Spleen (tissue), 13 donors: ENCODE measurements at places on chromosomes 7 and 10.

- DNase-seq: no peak
Measured at GRCh38 chr7:49322476-49322875, 398.1 kb downstream of the CDC14C start.

DNA sequence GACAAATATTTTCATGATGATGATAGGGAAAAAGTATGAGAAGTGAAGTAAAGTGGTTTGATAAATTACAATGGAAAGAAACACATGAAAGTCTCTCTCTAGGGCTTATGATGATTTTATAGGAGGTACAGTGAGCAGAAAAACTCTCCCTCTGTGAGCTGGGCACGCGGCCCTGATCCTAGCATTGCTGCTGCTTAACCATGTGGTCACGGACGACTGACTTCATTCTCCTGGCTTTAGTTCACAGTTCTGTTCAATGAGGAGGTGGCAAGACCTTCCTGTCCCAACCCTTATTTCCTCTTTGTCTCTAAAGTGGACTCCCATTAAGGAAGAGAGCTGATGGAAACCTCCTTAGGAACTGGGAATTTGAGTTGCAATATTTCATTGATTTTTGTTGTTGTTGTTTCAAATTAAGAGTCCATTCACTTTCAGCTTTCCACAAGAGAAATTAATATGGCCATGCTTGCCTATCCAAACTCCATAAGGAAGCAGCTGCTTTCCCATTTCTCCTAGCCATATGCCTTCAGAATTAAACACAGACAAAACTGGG, 8.2 kb upstream of the PON3 start:
- no peak for DNase-seq

DNA sequence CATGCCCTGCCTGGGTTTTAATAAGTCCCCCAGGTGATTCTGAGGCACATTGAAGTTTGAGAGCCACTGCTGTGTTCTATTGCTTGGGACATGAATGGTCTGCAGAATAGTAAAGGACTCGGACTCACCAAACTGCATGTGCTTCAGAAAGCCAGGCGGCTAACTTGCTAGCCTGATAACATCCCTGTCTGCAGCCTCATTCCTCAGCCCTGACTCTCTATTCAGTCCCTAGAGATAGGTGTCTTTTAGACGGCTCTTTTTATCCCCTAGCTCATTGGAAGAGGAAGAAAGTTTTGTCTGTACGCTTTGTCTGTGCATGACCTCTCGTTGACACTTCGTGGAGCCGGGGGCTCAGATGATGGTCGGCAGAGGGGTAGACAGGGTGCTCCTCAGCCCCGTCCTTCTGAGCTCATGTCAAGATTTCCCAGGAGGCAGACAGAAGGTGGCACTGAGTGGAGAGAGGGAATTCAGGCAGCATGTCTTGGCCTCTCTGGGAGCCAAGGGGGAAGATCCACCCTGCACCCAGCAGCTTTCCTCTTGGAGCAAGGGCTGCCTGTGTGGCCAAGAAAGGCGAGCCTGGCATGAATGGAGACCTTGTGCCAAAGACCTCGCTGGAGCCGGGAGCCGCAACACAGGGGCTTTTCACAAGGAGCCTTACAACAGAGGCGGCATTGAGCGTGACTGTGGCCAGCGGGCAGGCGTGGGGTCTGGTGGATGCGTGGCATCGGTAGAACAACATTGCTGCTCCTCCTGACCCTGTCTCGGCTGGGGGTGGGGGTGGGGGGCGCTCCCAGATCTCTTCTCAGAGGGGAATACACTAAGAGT, 51.1 kb upstream of the PODXL start:
- no peak for DNase-seq

DNA sequence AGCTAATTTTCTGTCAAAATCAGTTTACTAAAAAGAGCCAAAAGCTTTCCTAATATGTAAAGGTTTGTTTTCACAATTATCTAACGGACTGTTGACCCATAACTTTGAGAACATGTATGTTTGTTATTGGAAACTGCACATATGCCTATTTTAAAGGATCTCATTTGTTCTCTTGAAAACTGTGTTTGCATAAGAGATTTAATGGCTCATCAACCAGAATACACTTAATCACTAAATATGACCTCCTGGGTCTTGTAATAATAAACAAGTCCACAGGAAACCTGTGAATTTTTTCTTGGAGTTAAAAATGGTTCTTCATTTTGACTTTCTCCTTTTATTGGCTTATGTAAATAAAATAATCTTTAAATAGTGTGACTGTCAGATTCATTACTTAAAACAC, 48.3 kb upstream of the STEAP1B start:
- no peak for DNase-seq

- no peak for DNase-seq
Measured at GRCh38 chr10:71237843-71238623, 25.7 kb downstream of the UNC5B start.

DNA sequence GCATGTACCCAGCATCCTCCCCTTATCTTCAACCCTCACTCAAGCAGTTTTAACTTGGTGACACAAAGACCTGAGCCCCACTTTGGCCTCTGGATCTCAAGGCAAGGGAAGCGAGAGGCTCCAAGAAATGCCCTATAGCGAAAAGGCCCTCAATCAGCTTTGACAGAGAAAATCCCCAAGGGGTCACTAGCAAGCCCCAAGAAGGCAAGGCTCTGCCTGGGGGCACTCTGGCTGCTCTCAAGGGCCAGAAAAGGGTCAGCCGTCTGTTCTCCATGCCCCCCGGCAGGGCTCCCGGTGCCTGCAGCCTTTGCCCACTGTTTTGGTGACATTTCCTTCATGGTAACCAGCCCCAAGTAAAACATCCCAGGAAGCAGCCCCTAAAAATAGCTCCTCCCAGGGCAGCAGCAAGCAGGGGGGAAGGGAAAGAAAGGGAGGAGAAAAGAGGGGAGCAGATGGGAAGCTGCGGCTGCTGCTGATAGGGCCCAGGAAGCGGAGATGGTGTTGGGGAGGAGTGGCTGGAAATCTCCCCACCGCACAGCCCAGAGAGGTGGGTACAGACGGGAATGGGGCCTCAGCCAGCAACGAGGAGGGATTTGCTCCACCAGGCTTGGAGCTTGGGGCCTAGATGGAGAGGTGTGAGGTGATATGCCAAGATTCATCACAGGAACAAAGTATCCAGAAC, 7.1 kb downstream of the CAMK2G start:
- DNase-seq: no peak

DNA sequence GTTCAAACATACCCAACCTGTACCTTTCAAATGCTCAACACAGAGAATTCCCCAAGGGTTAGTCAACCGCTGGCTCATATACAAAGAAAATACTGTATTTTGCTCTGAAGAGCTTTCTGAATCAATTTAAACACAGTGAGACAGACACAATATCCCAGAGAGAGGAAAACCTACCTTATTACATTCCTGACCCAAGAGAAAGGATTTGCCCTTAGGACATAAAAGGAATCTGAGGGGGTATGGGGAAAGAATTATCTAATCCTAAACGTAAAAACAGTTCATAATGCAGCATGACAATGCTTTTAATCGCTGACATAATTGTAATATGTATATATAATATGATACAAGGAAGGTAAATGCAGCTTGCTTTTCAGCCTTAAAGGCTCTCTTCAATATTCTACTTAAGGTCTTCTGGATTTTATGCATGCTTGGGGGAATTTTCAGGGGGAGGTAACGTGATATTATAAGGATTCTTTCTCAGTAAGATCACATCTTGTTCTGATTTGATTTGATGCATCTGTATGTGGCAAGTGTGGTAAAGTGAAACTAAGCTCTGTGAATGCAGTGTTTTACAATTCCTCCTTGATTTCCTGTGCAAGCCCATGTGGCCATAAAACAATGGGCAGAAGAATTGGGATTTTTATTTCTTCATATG, 240.5 kb downstream of the GLI3 start:
- DNase-seq: no peak

DNA sequence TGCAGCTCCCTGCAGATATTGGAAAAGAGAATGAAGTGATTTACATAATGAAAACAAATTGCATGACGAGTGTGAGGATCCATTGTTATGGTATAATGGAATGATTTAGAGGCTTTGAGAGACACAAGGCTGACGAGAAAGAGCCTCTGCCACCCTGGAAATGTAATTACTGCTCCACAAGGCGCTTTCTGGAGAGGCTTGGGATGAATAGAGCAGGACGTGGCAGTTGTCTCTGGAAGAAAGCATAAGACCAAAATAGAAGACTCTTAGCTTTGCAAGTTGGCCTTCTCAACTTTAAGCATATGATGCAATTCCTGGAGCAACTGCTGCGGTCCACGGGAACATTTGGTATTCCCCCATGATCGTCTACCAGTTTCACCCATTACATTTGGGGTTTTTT, 181.9 kb upstream of the TCF7L2 start:
- DNase-seq: no peak

DNA sequence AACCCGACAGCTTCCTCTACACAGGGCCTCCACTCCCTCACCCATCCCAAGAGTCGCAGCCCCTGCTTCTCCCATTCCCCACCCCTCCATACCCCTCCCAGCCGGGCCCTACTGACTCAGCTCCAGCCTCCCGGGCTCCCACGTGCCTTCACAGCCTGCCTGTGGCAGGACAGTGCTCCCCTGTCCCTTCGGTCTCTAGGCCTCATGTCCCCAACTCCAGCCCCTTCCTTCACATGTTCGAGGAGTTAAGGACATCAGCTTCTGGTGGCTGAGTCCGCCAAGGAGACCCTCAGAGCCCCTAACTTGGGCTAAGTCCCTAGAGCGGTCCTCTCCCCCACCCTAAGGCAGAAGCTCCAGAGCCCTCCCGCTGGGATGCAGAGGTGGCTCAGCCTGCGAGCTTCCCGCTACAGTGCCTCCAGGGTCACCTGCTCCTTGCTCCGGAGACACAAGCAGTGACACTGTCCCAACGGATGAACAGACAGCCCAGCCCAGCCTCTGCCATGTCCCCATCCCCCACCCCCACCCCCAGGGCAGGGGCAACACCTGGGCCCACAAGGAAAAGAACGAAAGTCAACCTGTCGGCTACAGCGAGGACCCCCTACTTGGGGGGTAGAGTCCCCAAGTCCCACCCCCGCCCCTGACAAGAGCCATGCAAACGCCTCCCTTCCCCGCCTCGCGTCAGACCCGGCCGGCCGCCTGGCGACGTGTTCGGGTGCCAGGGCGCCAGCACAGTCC, 716 bp downstream of the SMARCD3 start:
- peak; percentile 72 for DNase-seq

GRCh38 chr10:16944986-16945385, 127.8 kb upstream of the RSU1 start:
- DNase-seq: no peak

DNA sequence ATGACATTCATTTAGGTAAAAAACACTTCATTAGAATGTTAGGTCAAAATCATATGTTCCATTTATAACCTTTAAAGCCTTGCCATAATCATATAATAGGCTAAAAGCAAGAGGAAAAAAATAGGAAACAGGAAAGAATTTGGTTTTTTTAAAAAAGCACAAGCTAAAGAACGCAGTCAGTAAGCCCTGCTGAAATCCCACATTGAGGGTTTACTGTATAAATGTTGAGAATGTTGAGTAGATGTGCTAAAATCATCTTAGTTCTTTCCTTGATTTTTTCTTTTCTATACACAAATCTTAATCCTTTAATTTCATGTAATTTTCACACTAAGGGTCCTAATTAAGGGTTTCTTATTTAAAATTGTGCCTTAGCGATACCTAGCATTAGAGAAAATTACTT, 133.0 kb downstream of the TSPAN12 start:
- no peak for DNase-seq

DNA sequence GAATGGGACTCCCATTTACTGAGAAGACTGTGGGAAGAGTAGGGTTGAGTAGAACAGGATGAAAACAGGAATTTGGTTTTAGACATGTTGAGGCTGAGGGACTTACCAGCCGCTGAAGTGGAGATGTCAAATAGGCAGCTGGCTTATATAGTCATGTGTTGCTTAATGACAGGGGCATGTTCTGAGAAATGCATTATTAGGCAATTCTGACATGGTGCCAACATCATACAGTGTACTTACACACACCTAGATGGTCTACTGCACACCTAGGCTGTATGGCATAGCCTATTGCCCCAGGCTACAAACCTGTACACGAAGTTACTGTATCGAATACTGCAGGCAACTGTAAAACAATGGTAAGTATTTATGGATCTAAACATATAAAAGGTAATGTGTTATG, 17.5 kb downstream of the ARL3 start:
- no peak for DNase-seq

GRCh38 chr7:95421000-95421846, 13.6 kb downstream of the PON2 start:
- no peak for DNase-seq

DNA sequence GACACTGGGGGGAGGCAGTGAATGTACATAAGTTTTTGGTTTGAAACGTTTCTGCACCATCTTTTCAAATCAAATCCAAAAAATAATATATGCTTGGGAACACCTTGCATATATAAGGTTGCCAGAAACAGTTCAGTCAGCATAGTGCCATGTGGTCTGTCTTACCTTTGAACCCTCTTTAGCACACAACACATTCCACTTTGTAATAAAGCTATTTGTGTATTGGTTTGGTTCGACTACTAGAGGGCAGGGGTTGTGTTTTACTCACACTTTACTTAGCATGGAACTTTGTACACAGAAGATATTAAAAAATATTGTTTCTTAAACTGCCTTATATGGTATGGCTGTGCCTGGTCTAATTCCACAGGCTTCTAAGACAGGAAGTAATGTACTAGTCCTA, 43.2 kb downstream of the ALDH18A1 start:
- DNase-seq: no peak

- DNase-seq: peak; percentile 89
Measured at GRCh38 chr7:10973942-10974911, 555 bp downstream of the PHF14 start.

DNA sequence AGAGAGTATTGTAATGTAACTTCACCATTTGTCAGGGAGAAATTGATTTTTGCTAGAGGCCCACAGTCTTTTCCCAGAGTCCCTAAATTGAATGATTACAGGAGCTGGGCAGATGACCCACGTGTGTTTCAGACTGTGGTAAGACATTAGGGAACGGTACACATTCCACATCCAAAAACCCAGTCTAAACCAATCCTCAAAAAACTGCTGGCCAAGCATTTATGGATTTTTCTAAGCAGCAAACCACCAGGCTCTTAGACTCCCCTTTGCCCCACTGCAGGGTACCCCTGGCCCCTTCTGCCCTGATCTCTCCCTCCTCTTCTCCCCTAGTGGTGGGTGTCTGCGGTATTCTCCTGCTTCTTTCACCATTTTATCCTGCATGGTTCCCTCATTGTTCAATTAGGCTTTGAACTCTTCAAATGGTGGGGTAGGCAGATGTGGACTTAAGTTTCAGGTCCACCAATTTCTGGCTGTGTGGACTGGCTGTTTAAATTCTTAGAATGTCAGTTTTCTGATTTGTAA, 135.5 kb upstream of the SORCS3 start:
- DNase-seq: no peak

DNA sequence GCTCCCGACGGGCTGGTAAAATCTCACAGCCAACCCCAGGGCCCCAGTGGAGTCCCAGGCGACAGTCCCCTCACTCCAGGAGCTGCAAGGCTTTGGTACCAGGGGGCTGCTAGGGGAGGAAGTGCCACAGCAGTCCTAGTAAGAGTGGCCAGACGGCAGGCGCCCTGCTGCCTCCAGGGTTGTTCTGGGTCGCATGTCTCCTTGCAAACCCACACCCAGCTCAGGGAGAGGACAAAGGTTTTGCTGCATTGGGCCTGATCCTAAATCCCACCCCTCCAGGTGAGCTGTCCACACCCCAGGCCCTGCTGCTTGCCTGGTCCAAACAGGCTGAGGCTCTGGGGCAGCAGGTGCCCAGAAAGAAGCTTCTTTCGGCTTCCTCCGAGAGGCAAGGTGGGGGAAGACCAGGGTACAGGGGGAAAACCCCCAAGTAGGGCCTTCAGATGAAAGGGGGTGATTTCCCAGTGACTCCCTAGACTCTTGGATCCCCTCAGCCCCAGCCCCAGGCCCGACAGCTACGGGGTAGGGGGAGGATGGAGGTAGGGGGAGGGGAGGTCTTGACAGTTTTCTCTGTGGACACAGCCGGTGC, 4.2 kb upstream of the KCP start:
- DNase-seq: peak; percentile 77
